ENCODE measurements at places on chromosomes 4 and X. TPM values are rescaled to one million over a fixed set of nuclear protein-coding genes. Genes with fewer than 3 reads are reported as not detected.

GRCh38 chrX:73577361-73577760 lies 14.4 kb downstream of the CHIC1 start:
- peak; percentile 84 for DNase-seq

RTL5 gene
- polyA plus RNA-seq, result 0.99 TPM

DNA sequence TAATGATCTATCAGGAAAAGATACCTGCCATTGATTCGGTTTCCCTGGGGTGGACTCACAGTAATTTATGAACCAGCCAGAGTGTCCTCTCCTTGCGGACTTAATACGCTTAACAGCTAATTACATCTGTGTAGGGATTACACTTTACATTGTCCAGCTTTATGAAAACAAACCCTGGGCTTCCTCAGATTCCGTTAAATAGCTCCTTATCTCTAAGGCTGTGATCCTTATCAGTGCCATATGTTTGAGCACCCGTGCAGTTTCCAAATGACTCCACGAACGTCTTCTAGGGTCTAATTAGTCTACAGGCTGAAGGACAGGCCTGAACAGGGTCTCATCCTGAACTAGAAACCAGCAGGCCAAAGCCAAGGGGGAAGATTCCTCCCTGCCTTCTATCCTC lies 56.9 kb downstream of the KDR start:
- DNase-seq, result peak; percentile 70

DKK2 gene
- polyA plus RNA-seq, result 0.14 TPM

DNA sequence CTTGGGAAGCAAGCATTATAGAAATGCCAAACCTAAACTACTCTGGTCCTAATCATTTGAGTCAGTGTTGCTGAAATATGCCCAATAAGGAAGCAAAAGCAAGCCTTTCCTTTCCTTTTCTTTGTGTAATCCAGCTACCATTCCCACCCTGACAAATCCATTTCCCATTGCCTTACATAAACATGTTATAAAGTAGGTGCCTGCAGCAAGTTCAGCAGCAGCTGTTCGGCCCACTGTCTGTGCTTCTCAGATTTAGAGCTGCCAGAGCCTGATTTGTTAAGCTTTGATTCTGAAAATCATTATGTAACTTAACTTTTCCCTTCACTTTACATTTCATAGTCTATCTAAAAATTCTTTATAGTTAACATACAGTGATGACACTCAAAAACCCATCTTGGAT lies 148.6 kb downstream of the EPHA5 start:
- peak; percentile 42 for DNase-seq

DNA sequence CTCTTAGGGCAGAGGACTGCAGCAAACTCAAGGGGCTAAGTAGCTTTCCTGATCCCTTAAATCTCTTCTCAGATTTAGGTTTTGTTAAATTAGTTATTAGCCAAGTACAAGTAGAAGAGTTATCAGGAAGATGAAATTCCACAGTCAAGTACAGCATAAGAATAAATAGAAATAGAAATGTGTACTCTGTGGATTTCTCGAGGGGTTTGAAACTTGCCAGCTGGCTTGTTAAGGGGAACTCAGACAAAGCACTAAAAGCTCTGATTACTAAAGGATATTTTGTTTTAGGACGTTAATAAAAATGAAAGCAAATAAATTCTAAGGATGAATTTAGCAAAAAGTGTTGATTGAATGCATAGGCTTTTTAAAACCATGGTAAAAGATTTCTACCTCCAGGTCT lies 654.6 kb downstream of the RAPGEF2 start:
- no peak for DNase-seq

GRCh38 chr4:21869978-21870745 lies 78.4 kb downstream of the KCNIP4 start:
- no peak for DNase-seq

WDFY3 gene
- polyA plus RNA-seq, result 42.7 TPM

MAGEA10 gene
- polyA plus RNA-seq, result not detected

- DNase-seq, result peak; percentile 39
These were observed 10.4 kb downstream of the L1CAM start for GRCh38 chrX:153875391-153876111.

GRCh38 chrX:153772316-153773217 lies 8.3 kb upstream of the SRPK3 start:
- DNase-seq, result no peak

- peak; percentile 71 for DNase-seq
These were observed 156.1 kb downstream of the STPG2 start for GRCh38 chr4:97987019-97987648.

GRCh38 chrX:36534900-36535299 lies 473.3 kb upstream of the FAM47C start:
- DNase-seq, result no peak

GUCY1B1 gene
- 1.7 TPM for polyA plus RNA-seq

Data from endothelial cell of umbilical vein (primary cell).